ENCODE measurements at places on chromosomes 1 and 21.

- DNase-seq: no peak
These were observed 17.6 kb upstream of the FCAMR start for GRCh38 chr1:206987873-206988272.

GRCh38 chr1:236837897-236838296 is 42.8 kb downstream of the MTR start:
- DNase-seq: no peak

- no peak for DNase-seq
These were observed 27.7 kb downstream of the SPATA45 start for GRCh38 chr1:212819726-212820125.

DNA sequence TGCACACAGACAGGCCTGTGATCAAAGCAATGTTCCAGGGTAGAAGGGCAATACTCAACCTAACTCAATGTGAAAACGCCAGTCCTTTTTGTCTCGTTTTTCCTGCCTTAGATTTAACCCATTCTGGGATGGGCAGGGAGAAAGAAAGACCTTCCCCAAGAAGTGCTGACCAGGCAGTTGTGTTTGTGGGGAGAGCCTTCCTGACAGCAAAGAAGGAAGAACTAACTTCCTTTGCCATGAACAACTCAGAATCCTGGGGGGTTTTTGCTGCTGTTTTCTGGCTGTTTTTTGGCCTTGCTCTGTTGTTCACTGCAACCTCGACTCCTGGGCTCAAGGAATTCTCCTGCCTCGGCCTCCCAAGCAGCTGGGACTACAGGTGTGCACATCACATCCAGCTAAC is 112.0 kb upstream of the RAB4A start:
- DNase-seq: no peak

- DNase-seq: no peak
These were observed 35.9 kb downstream of the SLC19A1 start for GRCh38 chr21:45506241-45506817.

GRCh38 chr1:236284291-236284721 is 2.5 kb upstream of the ERO1B start:
- DNase-seq: no peak

- no peak for DNase-seq
These were observed 39.7 kb downstream of the CAPZB start for GRCh38 chr1:19445417-19446342.

DNA sequence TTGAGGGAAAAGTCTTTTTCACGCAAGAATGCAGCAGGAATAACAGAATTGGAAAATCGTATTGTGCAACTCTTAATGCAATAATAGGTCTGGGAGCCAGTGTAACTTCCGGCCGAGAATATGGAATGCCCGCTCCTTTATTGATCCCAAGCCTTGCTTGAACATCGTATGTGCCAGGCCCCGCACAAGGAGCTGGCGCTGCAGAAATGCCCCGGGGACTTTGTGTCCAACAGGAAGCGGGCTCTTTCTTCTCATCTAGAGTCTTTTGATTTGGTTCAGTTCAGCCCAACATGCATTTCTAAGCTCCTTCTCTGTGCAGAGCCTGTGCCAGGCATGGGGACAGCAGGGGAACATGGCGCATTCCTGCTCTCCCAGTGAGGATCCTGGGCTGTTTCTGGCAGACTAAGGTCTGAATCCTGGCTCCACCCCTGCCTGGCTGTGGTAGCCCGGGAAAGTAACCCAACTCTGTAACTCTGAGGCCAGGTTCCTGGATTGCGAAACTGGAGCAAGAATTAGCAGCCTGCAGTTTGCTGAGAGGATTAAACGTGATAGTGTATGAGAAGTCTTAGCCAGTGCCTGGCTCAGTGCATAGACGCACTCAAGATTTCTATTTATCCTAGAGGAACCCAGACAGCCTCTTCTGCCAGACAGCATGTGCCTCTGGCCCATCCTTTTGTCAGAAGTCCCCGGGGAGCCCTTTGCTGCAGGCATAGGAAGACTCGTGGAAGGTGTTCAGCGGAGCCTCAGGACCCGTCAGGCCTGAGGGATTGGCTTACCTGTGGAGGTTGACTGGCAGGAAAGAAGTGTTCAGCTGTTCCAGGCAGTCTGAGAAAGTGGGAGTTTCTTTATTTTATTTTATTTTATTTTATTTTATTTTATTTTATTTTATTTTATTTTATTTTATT is 987 bp upstream of the CDCP2 start:
- DNase-seq: peak; percentile 93

DNA sequence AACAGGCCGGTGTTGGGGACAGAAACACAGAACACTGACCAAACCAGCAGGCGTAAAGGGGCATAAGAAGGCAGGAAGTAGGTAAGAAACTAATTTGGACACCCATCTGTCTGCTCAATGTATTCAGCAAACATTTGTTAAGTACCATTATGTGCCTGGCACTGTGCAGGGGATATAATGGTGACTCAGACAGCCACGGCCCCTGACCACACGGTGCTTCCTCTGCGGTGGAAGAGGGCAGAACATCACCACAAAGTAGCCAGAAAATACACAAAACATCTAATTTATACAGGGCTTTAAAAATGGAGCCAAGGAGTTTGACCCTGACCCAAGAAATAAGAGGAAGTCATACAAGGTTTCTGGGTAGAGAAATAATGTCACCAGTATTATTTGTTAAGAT is 12.9 kb downstream of the DNAJC11 start:
- DNase-seq: no peak

GRCh38 chr1:117747605-117748004 is 141.8 kb downstream of the TENT5C start:
- DNase-seq: no peak

DNA sequence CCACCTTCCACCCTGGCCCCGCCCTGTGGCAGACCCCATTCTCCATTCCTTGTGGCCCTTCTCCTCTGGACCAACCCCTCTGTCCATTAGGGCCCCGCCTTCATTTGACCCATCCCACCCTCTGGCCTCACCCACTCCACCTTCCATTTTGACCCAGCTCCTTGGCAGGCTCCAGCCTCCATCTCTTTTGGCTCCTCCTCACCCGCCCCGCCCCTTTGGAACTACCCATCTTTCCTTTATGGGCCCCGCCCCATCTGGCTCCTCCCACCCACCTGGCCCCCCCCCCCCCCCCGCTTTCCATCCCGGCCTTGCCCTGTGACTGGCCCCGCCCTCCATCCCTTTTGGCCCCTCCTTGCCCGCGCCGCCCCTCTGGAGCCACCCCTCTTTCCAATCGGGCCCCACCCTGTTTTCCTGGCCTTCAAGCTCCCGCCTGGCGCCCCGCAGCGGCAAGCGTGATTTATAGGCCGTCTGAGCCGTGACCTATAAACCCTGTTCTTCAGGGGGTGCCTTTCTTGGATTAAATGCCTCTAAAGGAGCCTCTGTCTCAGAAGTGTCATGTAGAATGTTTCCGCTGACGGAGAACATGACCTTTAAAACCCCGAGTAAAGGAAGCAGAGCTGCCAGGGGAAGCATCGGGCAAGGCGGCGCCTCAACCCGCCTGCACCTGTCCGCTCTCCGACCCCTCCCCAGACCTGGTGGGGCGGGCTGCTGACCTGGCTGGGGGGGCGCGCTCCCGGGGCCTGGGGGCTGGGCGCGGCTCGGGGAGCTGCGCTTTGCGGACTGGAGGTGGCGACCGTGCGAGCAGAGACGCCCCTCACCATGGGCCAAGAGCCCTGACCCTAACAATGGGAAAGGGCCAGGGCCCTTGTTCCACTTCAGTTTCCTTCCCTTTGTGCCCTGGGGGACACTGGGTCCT is 178.0 kb downstream of the CAMTA1 start:
- DNase-seq: peak; percentile 20
